Neural cell (in vitro differentiated cells): ENCODE measurements at places on chromosomes 4 and X. TPM values are rescaled to one million over a fixed set of nuclear protein-coding genes. Genes with fewer than 3 reads are reported as not detected.

VSIG4 gene
- not detected in 2 replicates for polyA plus RNA-seq

ACSL4 gene
- polyA plus RNA-seq: 93.7 and 101 TPM in 2 replicates

AADAT gene
- polyA plus RNA-seq: 62.0 and 79.3 TPM in 2 replicates

POF1B gene
- not detected in 2 replicates for polyA plus RNA-seq

JAKMIP1 gene
- polyA plus RNA-seq: 15.3 and 19.5 TPM in 2 replicates

HS3ST1 gene
- polyA plus RNA-seq: 0.10 and 0.35 TPM in 2 replicates

NLGN3 gene
- polyA plus RNA-seq: 11.7 and 20.0 TPM in 2 replicates

OTC gene
- polyA plus RNA-seq: not detected in 2 replicates

P2RY4 gene
- polyA plus RNA-seq: not detected in 2 replicates

ADH1B gene
- not detected in 2 replicates for polyA plus RNA-seq

LIMCH1 gene
- polyA plus RNA-seq: 7.8 and 9.1 TPM in 2 replicates

IGSF1 gene
- polyA plus RNA-seq: 2.6 and 3.0 TPM in 2 replicates

SPARCL1 gene
- 0.89 TPM in 1 of 2 replicates, not detected in the other for polyA plus RNA-seq

RBMXL3 gene
- polyA plus RNA-seq: not detected in 2 replicates

GYPE gene
- polyA plus RNA-seq: not detected in 2 replicates

TLR6 gene
- not detected in 2 replicates for polyA plus RNA-seq

BCAP31 gene
- 154 and 182 TPM in 2 replicates for polyA plus RNA-seq

CXCL11 gene
- 0.18 and 0.33 TPM in 2 replicates for polyA plus RNA-seq

SRP72 gene
- 57.0 and 65.2 TPM in 2 replicates for polyA plus RNA-seq

ZAR1 gene
- 0.88 TPM in 1 of 2 replicates, not detected in the other for polyA plus RNA-seq

PGRMC1 gene
- 667 and 672 TPM in 2 replicates for polyA plus RNA-seq

XAGE1A gene
- polyA plus RNA-seq: not detected in 2 replicates

GPRASP1 gene
- 34.3 and 39.5 TPM in 2 replicates for polyA plus RNA-seq

GRIA2 gene
- 823 and 875 TPM in 2 replicates for polyA plus RNA-seq

HSFX2 gene
- 1.3 TPM in 1 of 2 replicates, not detected in the other for polyA plus RNA-seq

WAS gene
- polyA plus RNA-seq: 1.0 and 1.1 TPM in 2 replicates

CPE gene
- 623 and 678 TPM in 2 replicates for polyA plus RNA-seq

FGF5 gene
- polyA plus RNA-seq: 0.26 and 0.28 TPM in 2 replicates

ARSD gene
- polyA plus RNA-seq: 4.7 and 5.1 TPM in 2 replicates

CT55 gene
- 2.1 TPM in 1 of 2 replicates, not detected in the other for polyA plus RNA-seq

GUCY1A1 gene
- 13.6 and 15.5 TPM in 2 replicates for polyA plus RNA-seq

PCSK1N gene
- polyA plus RNA-seq: 232 and 243 TPM in 2 replicates

FRMPD3 gene
- 0.32 and 0.45 TPM in 2 replicates for polyA plus RNA-seq

USP26 gene
- polyA plus RNA-seq: not detected in 2 replicates

HPGDS gene
- polyA plus RNA-seq: not detected in 2 replicates

HELT gene
- not detected in 2 replicates for polyA plus RNA-seq

TNIP3 gene
- 0.09 TPM in 1 of 2 replicates, not detected in the other for polyA plus RNA-seq

PIM2 gene
- 8.9 and 11.1 TPM in 2 replicates for polyA plus RNA-seq

FAM47E gene
- 2.9 and 3.7 TPM in 2 replicates for polyA plus RNA-seq

DNASE1L1 gene
- polyA plus RNA-seq: 8.3 and 9.2 TPM in 2 replicates

DRD5 gene
- polyA plus RNA-seq: 0.33 and 0.46 TPM in 2 replicates

VCX3A gene
- 0.87 TPM in 1 of 2 replicates, not detected in the other for polyA plus RNA-seq

TRIML2 gene
- not detected in 2 replicates for polyA plus RNA-seq

DCAF8L2 gene
- polyA plus RNA-seq: not detected in 2 replicates

PNMA5 gene
- polyA plus RNA-seq: 1.0 and 1.4 TPM in 2 replicates
